ENCODE measurements at places on chromosomes 11 and 22.

GRCh38 chr22:29722587-29722986 is 2.8 kb downstream of the CABP7 start:
- no peak for DNase-seq

- DNase-seq, result no peak
These were observed 149.9 kb downstream of the PKNOX2 start for GRCh38 chr11:125314276-125315078.

- no peak for DNase-seq
These were observed 14.6 kb downstream of the SPECC1L start for GRCh38 chr22:24285245-24285644.

DNA sequence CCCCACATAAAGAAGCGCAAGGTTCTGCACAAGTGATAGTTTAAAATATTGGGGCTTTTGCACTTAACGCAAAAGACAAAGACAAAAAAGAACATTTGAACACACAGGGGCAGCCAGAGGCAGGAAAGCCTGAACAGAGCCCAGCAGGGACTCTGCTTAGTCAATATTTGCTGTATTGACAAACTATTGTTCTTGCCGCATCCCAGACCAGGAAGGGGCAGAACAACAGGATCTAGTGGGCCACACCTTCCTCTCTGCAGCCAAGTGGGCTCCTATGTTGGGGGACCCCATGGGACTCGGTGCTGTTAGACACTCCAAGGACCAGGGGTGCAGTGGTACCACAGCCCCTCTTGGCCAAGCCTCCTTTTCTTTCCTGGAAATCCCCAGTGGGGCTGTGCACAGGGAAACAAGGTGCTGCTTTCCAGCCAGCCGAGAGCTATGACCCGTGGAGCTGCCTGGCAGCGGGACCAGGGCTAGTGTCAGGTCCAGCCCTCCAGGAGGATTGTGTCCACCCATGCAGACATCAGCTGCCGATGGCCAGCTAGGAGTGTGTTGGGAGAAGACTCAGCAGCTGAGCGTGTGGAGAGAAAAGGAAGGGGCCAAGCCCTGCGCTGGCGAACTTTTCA is 43.3 kb upstream of the ANO1 start:
- no peak for DNase-seq

- DNase-seq, result peak; percentile 12
These were observed 259.7 kb downstream of the MN1 start for GRCh38 chr22:27541836-27542235.

GRCh38 chr11:297586-298405 is 1.5 kb downstream of the IFITM5 start:
- no peak for DNase-seq

- DNase-seq, result peak; percentile 19
These were observed 5.0 kb downstream of the SCN2B start for GRCh38 chr11:118171269-118172062.

DNA sequence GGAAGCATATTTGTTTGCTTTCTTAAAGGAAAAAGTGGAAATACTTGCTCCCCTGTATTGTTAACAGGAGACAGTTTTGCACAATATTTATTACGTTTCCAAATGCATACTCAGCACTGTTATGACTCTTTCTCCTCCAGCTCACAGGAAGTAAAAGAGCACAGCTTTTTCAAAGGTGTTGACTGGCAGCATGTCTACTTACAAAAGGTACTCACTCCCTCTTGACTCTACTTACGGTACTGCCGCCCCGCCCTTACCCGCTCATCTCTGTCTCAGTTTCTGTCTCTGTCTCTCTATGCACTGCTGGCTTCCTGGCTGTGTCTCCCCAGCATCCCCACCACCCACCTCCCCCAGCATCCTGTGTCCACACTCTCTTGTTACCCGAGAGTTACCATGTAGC is 32.2 kb upstream of the MYO18B start:
- DNase-seq, result no peak

GRCh38 chr11:119338318-119338890 is 2.3 kb downstream of the C1QTNF5 start:
- peak; percentile 64 for DNase-seq

- no peak for DNase-seq
These were observed 72.3 kb upstream of the GRK3 start for GRCh38 chr22:25492162-25492561.

- no peak for DNase-seq
These were observed 424.4 kb downstream of the TMEM135 start for GRCh38 chr11:87462171-87462570.

DNA sequence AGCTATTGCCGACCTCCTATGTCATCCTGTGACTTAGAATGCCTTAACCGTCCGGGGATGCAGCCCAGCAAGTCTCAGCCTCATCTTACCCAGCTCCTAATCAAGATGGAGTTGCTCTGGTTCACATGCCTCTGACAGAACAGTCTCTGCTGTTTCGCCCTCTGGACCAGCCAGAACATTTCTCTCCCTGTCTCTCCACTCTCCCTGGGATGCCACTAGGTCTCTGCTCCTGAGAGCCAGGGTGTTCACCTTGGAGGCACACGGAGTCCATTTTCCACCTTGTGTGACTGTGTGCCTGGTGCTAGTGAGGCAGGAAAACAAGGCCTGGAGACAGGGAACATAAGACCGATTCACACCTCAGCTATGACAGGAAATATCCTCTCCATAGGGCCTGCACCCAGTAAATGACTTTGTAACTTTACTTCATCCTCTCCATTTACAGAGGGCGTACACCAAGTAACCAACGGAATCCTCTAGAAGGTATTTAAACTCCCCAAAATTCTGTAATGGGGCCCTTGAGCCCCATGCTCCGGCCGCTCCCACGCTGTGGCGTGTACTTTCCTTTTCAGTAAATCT is 16.8 kb upstream of the B4GALNT4 start:
- no peak for DNase-seq

DNA sequence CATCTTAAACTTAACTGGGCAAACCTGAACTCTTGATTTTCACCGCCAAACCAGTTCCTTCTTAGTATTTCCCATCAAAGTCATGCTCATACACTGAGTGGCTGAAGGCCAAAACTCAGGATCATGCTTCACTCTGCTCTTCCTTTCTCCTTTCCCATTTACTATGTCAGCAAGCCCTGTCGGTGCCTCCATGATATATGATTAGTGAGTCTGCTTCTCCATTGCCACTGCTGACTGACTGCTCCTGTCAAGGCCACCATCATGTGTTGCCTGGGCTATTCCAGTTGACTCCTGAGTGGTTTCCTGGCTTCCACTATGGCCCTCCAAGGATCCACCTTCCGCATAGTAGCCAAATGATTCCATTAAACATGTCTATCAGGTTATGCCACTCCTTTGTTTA is 42.8 kb upstream of the AMPD3 start:
- no peak for DNase-seq

GRCh38 chr22:50274311-50274710 is 4.1 kb upstream of the MAPK11 start:
- DNase-seq, result peak; percentile 60

- peak; percentile 2 for DNase-seq
These were observed 408.3 kb upstream of the CADM1 start for GRCh38 chr11:115912484-115912945.

DNA sequence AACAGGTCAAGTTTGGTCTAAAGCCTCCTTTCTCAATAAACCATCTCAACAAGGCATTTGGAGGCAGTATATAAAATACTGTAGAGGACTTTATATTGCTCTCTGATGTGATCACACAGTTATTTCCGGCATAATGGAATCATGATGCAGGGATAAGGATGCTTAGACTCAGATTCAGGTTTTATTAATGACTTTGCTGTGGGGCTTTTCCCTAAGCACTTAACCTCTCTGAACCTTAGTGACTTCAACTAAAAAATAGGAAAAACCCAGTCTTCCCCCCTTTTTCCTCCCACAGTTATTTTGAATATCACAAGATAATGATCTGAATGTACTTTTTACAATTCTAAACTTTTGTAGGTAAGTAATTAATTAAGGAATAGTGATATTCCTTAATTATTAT is 94.8 kb upstream of the TENM4 start:
- no peak for DNase-seq

GRCh38 chr11:47000033-47000432 is 63.5 kb downstream of the CSTPP1 start:
- no peak for DNase-seq

DNA sequence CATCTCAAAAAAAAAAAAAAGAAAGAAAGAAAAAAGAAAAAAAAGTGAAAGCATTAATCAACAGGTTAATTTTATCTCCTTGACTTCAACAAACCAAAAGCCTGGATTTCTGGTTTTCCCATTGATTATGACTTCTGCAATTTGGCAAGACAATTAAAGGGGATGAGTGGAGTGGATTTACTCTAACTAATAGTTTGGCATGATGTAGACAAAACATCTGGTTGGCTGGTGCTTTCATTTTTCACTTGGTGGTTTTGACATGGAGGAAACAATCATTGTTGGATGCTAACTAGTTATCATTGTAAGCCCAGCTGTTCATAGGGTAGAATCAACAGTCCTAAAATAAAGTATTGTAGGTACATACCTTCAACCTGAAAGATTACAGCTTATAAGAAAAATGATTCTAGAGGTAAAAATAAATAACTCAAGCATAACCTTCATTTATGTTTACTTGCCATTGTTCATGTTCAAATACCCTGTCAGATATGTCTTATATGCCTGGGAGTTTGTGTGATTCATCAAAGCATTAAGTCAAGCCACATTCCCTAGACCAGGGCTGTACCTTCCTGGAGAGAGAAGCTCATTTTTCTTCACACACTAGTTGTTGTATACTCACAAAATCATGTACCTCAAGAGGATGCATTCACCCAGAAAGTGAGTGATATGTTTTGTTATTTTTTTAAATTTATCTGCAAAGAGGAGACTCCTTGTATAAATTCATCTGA is 15.1 kb downstream of the FIBIN start:
- DNase-seq, result no peak

DNA sequence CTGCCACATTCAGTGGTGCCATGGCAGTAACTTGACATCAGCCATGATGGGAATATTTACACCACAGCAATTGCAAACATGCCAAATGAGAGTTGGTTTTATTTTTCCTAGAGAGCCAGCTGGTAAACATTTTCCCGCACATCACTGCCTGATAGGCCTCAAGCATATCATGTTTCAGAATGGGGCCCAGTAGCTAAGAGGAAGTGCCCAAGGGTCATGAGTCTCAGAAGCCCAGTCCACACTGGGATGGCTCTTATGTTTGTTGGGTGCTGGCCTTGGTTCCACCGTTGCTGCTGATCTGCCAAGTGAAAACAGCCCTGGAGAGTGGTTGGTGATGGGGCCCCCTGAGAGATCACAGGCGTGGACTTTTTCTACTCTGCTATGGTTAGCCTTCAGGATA is 64.3 kb upstream of the NAV2 start:
- DNase-seq, result no peak

DNA sequence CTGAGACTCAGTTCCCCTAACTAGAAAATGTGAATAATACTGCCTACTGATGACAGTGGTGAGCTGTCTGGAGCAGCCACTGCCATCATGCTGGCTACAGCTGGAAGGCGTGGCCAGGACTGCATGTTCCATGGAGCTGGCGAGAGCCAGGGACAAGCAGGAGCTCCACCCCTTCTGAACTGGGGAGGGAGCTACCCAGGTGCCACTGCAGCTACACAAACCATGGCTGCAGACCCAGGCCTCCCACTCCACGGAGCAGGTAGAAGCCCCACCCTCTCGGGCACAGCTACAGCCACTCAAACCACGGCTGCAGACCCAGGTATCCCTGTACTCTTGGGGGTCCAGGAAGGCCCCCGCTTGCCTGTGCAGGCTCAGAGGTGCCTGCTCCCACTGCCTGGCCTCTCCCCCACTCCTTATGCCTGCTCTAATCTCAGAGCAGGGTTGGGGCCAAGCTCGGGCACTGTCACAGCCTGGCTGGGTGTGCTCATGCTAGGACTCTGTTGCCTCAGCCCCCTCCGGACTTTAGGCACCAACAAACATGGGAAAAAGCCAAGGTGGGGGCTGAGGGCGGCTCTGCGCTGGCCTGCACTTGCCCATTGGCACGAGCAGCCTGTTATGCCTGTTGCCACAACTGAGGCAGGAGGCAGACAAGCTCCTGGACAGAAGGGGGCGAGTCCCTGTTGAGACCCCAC is 51.7 kb downstream of the RAB30 start:
- no peak for DNase-seq

DNA sequence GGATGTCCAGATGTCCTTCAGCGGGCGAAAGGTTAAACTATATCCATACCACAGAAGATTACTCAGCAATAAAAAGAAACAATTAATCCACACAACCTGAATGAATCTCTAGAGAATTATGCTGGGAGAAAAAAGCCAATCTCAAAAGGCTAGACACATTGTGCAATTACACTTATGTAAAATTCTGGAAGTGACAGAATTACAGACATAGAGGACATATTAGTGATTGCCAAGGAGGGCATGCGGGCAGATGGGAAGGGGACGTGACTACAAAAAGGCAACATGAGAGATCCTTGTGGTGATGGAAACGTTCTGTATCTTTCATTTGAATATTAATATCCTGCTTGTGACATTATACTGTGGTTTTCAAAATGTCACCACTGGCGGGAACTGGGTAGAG is 103.5 kb upstream of the BMAL1 start:
- DNase-seq, result no peak

- no peak for DNase-seq
These were observed 879 bp downstream of the TMEM121B start for GRCh38 chr22:17120281-17120680.

- no peak for DNase-seq
These were observed 325.4 kb downstream of the JRKL start for GRCh38 chr11:96715208-96715607.

DNA sequence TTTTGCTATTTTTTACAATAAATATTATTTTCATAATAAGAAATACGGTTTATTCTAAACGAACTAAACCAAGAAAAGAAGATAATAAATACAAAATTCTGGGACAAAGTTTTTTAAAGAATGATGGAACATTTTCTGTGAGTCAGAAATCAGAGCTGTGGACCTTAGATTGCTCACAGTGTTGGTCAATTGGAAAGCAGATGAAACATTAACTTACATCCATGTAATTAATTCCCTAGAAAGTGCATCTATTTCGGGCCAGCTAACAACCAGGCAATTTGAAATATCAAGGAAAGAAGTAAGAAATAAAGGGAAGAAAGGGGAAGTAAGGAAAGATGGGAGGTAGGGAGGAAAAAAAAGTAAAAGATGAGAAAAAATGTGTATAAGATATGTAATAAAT is 1569.8 kb upstream of the TENM4 start:
- no peak for DNase-seq

- no peak for DNase-seq
These were observed 1.5 kb upstream of the MIF start for GRCh38 chr22:23892706-23893105.

- DNase-seq, result no peak
These were observed 229.6 kb downstream of the SWAP70 start for GRCh38 chr11:9893474-9893873.

Measured in SK-N-DZ (cell line).